ENCODE measurements at places on chromosomes 2 and 18. TPM values are rescaled to one million over a fixed set of nuclear protein-coding genes. Genes with fewer than 3 reads are reported as not detected.
A peak's percentile ranks its signal among the peaks of the same experiment; 100 is the strongest.

The QPCT gene
- not detected for total RNA-seq

- H3K4me3 ChIP-seq = no peak overlapping the region
- no peaks in the 10 kb centered on the region for H3K27me3 ChIP-seq
- no peaks in the 10 kb centered on the region for H3K4me1 ChIP-seq
- H3K27ac ChIP-seq = no peak overlapping the region
Measured at GRCh38 chr18:78125206-78125896, 854.3 kb upstream of the SALL3 start.

The CXCR4 gene
- 366 TPM for total RNA-seq

DNA sequence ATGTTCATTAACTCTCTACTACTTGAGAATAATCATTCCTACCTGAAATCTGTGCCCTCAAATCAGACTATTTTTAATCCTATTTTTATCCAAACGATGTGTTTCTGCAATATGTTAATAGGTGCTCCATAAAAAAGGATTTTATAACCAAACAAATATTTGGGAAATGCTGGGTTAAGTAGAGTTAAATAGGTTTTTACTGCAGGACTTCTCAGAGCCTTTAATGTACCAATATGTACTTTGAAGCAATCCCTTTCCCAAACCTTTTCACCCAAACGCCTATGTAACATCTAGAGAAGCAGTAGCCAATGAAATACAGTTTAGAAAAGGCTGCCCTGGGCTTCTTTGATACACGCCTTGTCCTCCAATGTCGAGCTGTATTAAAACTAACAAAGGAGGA, 182.5 kb downstream of the SP3 start:
- H3K4me1 ChIP-seq = no peaks in the 10 kb centered on the region
- no peak overlapping the region for H3K4me3 ChIP-seq
- no peak overlapping the region for H3K27ac ChIP-seq
- peaks cover 5% of the 10 kb centered on the region for H3K36me3 ChIP-seq

GRCh38 chr2:47089083-47089464, 66.0 kb downstream of the STPG4 start:
- H3K4me1 ChIP-seq = peaks cover 23% of the 10 kb centered on the region
- H3K36me3 ChIP-seq = no peaks in the 10 kb centered on the region
- no peak overlapping the region for H3K27ac ChIP-seq
- no peak for DNase-seq
- no peak overlapping the region for H3K4me3 ChIP-seq
- peaks cover 1% of the 10 kb centered on the region for H3K27me3 ChIP-seq

- no peak overlapping the region for H3K4me3 ChIP-seq
- peaks cover 10% of the 10 kb centered on the region for H3K4me1 ChIP-seq
- H3K27me3 ChIP-seq = peaks cover 4% of the 10 kb centered on the region
- H3K27ac ChIP-seq = no peak overlapping the region
- no peaks in the 10 kb centered on the region for H3K36me3 ChIP-seq
Measured at GRCh38 chr2:172168917-172169346, 66.2 kb upstream of the DLX2 start.

DNA sequence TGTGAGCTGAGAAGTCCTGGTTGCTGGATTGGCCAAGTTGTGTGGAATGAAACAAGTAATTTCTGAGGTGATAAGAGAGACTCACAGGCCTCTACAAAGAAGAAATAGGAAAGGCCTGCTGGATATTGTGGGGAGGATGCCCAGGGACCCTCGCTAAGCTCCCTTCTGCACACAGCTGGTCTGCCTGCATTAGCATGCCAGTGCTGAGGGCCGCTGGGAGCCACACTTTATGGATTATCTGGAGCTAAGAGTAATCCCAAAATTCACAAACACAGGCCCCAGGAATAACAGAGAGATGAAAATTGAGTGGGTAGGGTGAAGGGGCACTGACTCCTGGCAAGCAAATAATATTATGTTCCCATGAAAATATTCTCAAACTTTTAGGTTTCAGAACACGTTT, 114.9 kb upstream of the SIX3 start:
- peaks cover 15% of the 10 kb centered on the region for H3K27me3 ChIP-seq
- no peak overlapping the region for H3K27ac ChIP-seq
- no peak overlapping the region for H3K4me3 ChIP-seq
- H3K4me1 ChIP-seq = no peaks in the 10 kb centered on the region
- DNase-seq = no peak
- H3K36me3 ChIP-seq = no peaks in the 10 kb centered on the region

The PCARE gene
- total RNA-seq = not detected

GRCh38 chr18:72530622-72531021, 13.5 kb downstream of the CBLN2 start:
- no peak overlapping the region for H3K4me3 ChIP-seq
- no peaks in the 10 kb centered on the region for H3K4me1 ChIP-seq
- H3K27me3 ChIP-seq = no peaks in the 10 kb centered on the region
- H3K27ac ChIP-seq = no peak overlapping the region

DNA sequence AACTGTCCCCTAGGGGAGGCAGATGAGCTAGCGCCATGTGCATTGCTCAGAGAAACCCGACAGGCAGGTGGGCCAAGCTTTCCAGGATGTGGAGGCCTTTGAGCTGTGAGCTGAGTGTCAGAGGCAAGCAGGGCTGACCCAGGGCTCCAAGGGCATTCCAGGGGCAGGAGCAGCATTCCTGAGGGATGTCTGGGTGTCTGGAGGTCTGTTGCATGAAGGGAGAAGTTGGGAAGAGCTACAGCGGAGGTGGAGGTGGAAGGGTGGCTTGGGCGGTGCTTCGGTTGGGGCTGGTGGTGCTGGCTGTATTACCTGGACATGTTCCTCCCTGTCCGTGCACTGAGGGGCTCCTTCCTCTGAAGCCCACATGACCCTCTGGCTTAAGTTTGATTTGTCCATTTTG, 102.8 kb downstream of the RNF144A start:
- DNase-seq = no peak
- no peak overlapping the region for H3K4me3 ChIP-seq
- H3K36me3 ChIP-seq = peaks cover 18% of the 10 kb centered on the region
- peak overlapping the region; percentile 15 for H3K27ac ChIP-seq
- H3K4me1 ChIP-seq = peaks cover 2% of the 10 kb centered on the region
- no peaks in the 10 kb centered on the region for H3K27me3 ChIP-seq

DNA sequence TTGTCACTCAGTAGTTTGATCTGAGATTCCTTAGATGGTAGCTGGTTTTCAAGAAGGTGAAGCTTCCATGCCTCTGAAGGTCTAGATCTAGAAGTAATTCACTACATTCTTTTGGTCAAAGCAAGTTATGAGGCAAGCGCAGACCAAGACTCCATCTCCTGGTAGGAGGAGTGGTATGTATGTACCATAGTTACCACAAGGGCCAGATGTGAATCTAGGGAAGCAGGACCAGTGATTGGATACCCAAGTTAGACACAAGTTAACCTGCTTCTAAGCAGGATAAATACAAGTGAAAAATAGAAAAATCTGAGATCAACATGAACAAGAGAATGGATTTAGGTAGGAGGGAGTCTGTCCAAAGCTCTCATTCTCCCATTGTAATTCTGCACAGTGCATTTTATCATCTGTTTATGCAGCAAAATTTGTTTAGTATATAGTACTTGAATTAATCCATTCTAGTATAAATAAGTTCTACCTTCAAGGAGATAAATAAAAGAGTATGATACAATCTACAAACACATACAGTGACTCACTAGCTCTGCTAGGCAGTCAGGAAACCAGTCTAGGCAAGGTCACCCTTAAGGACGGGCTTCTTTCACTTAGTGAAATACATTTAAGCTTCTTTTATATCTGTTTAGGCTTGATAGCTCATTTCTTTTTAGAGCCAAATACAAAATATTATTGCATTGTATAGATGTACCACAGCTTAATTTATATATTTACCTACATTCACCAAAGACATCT, 14.2 kb upstream of the DOCK10 start:
- H3K36me3 ChIP-seq = no peaks in the 10 kb centered on the region
- H3K27me3 ChIP-seq = no peaks in the 10 kb centered on the region
- H3K4me3 ChIP-seq = peak overlapping the region; percentile 49
- peaks cover 66% of the 10 kb centered on the region for H3K4me1 ChIP-seq
- peak overlapping the region; percentile 62 for H3K27ac ChIP-seq
- DNase-seq = no peak

DNA sequence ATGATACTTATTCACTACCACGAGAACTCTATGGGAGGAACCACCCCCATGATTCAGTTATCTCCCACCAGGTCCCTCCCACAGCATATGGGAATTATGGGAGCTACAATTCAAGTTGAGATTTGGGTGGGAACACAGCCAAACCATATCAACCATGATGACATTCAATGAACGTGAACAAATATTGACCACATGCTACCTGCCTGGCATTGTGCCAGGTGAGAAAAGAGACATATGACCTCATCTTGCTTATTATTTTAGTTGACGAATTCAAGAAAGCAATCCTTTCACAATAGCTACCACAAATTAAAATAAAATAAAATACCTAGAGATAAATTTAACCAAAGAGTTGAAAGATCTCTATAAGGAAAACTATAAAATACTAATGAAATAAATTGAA, 286.5 kb upstream of the CRIM1 start:
- no peak overlapping the region for H3K27ac ChIP-seq
- no peaks in the 10 kb centered on the region for H3K27me3 ChIP-seq
- H3K36me3 ChIP-seq = no peaks in the 10 kb centered on the region
- DNase-seq = no peak

DNA sequence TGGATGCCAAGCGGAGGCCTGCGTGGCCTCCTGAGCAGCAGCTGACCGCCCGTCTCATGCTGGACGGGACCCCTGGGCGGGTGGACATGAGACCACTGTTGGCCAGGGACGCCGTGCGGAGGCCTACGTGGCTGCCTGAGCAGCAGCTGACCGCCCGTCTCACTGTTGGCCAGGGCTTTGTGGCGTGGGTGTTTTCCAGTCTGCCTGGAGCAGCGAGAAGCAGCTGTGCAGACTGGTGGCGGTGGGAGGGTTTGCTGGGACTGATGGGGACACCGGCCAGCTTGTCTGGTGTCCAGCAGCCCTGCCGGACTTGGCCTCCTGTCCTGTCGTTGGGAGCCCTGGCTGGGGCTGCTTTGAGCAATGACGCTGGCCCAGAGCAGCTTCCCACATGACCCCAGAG, 5.8 kb upstream of the D2HGDH start:
- DNase-seq = no peak
- no peak overlapping the region for H3K27ac ChIP-seq
- peaks cover 6% of the 10 kb centered on the region for H3K4me1 ChIP-seq
- H3K36me3 ChIP-seq = peaks cover under 1% of the 10 kb centered on the region

The HIBCH gene
- total RNA-seq = 18.5 TPM

DNA sequence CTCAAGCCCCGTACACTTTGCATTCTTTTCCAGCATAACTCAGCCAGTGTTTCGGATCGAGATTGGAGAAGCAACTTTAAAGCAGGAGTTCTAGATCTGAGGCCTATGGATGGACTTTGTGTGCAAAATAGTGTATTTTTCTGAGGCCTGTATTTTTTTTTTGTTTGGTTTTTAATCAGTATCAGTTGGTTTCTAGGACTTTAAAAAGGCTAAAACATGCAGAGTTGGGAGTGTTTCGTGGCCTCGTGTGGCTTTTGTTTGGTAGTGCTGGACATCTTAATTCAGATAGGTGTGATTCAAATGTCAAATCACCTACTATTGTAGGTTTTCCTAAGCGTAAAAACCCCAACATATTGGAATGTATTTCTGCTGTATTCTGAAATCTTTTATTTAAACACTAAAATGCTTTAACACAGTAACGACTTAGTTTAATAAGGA, 282 bp upstream of the PUS10 start:
- H3K4me3 ChIP-seq = peak overlapping the region; percentile 100
- H3K27me3 ChIP-seq = no peaks in the 10 kb centered on the region
- H3K36me3 ChIP-seq = no peaks in the 10 kb centered on the region
- peak overlapping the region; percentile 96 for H3K27ac ChIP-seq
- no peak for DNase-seq
- H3K4me1 ChIP-seq = peaks cover 55% of the 10 kb centered on the region

DNA sequence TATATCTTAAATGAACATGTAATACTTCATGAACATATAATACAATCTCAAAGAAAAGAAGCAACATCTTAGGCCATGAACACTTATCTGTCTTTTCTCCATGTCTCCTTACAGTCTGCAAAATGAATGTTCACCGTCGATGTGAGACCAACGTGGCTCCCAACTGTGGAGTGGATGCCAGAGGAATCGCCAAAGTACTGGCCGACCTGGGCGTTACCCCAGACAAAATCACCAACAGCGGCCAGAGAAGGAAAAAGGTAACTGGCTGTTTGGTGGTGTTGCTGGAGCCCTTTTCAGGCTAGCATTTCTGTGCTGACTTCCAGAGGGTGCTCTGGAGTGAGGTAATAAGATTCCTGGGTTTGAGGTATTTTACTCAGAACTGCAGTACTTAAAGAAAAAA, 295.9 kb upstream of the EPAS1 start:
- peaks cover 8% of the 10 kb centered on the region for H3K36me3 ChIP-seq
- H3K4me3 ChIP-seq = no peak overlapping the region
- no peaks in the 10 kb centered on the region for H3K27me3 ChIP-seq
- H3K4me1 ChIP-seq = no peaks in the 10 kb centered on the region
- H3K27ac ChIP-seq = no peak overlapping the region

The MAPRE3 gene
- 3.8 TPM for total RNA-seq

DNA sequence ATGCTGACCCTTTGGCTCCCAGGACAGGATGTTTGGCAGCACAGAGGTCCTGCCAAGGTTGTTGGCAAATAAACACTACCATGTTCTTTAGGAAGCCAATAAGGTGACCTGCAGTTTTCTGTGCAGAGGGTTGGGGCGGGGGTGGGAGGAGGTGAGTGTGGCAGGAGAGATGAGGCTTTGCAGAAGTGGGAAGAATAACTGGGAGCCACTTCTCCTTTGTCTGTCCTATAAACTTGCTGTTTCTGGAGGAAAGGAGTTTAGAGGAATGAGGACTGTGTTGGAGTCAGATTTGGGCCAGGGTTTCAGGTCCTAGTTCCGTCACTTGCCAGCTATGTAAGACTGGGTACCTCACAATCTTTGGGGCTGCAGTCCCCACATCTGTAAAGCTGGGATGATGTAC, 187.6 kb upstream of the SPRED2 start:
- no peak overlapping the region for H3K4me3 ChIP-seq
- DNase-seq = no peak
- no peaks in the 10 kb centered on the region for H3K36me3 ChIP-seq
- no peak overlapping the region for H3K27ac ChIP-seq
- peaks cover 9% of the 10 kb centered on the region for H3K4me1 ChIP-seq

DNA sequence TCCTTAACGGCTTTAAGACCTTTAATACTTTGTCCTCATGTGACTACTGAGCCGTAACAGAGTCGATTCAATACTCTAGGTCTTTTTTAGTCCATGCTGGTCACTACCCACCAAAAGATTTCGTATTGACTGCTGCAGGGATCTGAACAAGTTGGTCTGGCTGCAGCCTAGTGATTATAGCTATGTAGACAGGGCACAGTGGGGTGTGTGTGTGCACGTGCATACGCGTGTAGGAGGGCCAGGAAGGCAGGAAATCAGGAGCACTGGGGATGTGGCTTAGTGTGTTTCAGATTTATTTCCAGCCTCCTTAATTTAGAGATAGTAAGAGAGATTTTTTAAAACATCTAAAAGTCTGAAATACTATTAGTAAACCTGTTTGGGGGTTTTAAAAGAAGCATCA, 161.4 kb downstream of the MYO3B start:
- H3K27ac ChIP-seq = no peak overlapping the region
- H3K27me3 ChIP-seq = peaks cover 6% of the 10 kb centered on the region

The ALK gene
- total RNA-seq = not detected

Measured in naive thymus-derived CD8-positive, alpha-beta T cell (primary cell).